AG09319 (cell line): ENCODE measurements at places on chromosomes 16 and 17.

- no peak for DNase-seq
These were observed 46.7 kb downstream of the PIPOX start for GRCh38 chr17:29089601-29090044.

DNA sequence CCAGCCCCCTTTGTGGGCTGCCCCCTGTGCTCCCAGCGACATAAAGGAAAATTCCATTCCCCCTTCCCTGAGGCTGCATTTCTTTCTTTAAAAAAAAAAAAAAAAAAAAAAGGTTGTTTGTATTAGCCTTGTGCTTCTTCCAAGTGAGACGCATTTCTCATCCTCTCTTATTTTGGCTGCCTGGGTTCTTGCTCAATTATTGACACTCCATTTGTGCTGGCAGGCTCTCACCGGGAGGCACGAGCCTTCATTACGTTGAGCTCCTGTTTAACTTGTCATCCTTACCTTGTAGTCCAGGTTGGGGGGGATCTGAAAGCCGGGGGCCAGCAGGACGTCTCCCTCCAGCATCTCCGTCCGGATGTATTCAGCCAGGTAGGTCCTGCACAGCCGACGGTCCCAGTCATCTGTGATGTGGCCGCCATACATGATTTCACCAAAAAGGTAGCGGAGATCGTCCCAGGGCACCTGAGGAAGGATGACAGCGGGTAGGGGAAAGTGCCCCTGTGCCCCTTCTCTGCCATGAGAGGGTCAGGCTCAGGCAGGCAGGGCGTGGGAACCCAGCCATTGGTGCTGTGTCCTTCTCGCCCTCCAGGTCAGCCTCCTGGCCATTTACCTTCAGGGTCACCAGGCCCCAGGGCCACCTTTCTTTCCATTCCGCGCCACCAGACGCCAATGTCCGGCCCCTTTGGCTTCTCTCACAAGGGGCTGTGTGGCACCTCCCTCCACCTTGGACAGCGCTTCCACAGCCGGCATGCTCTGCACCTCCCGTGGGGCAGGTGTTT lies 50.6 kb downstream of the PGS1 start:
- DNase-seq = no peak

DNA sequence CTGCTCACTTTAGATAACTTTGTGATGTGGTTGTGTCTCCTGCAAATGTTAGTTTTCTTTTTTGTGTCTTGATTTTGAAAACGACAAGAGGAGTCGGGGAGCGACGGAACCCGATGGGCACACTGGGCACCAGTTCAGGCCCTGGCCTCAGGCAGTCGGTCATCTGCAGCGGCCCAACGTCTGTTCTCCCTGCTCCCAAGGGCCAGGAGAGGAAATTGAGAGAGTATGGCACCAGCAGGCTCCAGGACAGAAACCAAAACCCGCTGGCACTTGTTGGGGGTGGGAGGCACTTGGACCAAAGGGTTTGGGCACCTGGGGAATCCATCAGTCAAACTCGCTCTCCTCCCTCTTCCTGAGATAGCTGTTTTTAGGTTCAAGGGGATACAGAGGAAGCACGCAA lies 17.2 kb downstream of the RBFOX3 start:
- no peak for DNase-seq

- DNase-seq = no peak
These were observed 56.5 kb upstream of the CLEC18A start for GRCh38 chr16:69894676-69895075.

DNA sequence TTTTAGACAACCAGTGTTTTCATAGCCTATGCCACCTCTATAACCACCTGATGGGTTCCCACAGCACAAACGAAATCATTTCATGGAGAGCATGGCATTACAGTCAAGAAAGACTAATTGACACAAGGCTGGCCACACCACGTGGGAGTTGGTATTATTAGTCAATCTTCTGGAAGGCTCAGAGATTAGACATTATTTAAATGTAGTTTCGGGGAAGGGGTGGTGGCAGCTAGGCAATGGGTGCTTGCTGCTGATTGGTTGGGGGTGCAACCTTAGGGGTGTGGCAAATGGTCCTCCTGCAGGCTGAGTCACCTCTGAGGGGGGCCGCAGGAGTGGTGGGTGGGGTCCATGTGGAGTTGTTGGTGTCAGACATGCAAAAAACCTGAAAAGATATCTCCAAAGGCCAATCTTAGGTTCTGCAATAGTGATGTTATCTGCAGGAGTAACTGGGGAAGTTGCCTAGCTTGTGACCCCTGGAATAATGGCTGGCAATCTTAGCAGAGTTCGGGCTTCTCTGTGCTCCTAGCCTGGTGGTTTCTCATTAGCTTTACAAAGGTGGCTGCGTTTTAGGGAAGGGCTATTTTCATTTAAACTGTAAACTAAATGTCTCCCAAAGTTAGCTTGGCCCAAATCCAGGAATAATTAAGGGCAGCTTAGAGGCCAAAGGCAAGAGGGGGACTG lies 4.6 kb downstream of the TEN1 start:
- no peak for DNase-seq

GRCh38 chr16:85860413-85861094 lies 38.4 kb upstream of the IRF8 start:
- DNase-seq = no peak

DNA sequence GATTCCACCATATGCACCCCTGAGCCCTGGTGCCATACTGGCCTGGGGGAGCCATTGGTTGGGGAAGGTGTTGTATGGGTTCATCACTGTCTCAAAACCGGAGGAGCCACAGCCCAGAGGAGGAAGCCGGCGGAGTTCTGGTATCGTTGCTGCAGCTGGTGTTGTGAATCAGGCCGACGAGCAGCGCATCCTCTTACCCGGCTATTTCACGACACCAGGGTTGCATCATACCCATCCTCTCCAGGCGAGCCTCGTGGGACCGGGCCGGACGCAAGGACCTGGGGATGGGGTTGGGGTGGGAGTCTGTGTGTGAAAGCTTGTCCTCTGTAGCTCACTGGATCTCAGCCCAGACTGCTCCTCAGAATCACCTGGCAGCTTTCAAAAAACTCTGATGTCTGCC lies 6.6 kb upstream of the SLC12A3 start:
- no peak for DNase-seq

DNA sequence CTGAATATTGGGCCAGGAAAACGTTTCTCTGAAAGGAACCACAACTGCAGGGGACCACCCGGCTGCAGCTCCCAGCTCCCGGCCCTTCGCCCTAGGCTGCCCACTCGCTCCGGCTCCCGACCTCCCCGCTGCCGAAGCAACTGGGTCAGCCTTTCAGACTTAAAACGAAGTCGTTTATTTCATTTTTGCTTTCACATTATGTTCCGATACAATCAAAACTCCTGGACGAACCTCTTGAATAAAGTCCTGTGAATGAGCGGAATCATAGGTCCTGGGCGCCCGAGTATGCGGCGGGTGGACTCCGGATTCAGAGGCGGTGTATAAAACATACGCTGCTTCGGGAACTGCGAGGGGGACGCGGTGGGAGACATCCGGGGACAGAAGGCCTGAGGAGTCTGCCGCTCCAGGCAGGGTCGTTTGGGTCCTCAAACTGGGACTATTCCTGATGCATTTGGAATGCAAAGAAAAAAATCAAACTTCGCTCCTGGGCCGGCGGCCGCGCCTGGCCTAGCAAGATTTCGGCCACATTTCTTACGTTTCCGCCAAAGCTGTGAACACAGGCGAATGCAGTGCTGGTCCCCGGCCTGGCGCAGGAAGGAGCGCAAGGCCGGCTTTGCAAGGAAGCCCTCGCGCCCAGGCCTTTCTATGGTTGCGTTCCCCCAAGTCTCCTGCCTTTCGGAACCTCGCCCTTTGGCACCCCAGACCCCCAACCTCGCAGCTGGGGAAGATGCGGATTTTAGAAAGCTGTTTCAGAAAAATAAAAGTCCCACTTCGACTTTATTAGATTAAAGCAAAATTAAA lies 3.7 kb downstream of the CBLN1 start:
- DNase-seq = no peak

- no peak for DNase-seq
These were observed 318.3 kb downstream of the PHKB start for GRCh38 chr16:47779201-47780016.

GRCh38 chr16:28504707-28505404 lies 1.8 kb downstream of the IL27 start:
- DNase-seq = no peak

GRCh38 chr16:12513791-12514175 lies 289.9 kb downstream of the CPPED1 start:
- DNase-seq = no peak

- peak; percentile 8 for DNase-seq
These were observed 11.1 kb downstream of the LPO start for GRCh38 chr17:58249270-58250133.

DNA sequence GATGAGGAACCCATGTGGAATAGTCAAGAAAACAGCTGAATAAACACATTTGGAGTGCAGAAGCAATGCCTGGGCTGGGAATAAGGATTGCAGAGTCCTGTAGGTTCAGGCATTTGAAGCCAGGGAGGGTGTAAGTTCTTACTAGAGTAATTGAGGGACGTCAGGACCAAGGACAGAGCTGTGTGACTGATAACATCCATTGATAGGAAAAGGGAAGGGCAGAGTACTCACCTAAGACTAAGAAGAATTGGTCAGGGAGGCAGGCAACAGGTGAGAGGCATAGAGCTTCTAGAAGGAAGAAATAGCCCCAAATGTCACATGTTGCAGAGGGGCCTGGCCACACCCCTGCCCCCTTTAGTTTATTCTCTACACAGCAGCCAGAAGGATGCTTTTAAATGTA lies 79.8 kb upstream of the TMEM132E start:
- DNase-seq = no peak

DNA sequence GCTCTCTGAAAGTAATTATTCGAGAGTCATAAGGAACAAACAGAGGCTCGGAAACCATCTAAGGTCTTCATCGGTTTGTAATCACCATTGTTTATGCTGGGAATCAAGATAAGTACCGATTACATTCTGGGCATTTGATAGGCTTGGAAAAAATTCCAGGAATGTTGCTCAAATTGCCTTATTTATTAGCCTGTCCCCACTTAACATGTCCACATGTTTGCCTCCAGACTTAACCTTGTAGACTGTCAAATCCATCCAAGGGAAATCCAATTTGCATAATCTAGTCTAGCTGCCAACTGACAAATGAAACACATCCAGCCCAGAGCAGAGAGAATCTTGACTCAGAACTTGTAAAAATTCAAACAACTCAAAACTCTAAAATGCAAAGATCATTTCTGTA lies 51.3 kb upstream of the TMC5 start:
- no peak for DNase-seq

DNA sequence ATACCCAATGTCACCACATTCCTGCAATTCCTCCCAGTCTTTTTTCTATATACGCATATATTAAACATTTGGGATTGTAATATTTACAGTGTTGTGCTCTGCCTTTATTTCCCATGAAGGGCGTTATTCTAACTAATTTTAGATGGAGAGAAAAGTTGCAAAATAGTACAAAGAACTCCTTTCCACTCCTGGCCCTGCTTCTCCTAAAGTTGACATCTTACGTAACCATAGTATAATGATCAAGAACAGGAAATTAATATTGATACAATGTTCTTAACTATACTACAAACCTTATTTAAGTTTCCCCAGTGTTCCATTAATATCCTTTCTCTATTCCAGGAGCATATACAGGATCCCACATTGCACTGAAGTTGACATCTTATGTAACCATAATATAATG lies 46.3 kb downstream of the TK2 start:
- DNase-seq = no peak

- DNase-seq = no peak
These were observed 47.1 kb upstream of the CLEC19A start for GRCh38 chr16:19238406-19238805.
